ENCODE measurements at places on chromosomes 11 and 22.

DNA sequence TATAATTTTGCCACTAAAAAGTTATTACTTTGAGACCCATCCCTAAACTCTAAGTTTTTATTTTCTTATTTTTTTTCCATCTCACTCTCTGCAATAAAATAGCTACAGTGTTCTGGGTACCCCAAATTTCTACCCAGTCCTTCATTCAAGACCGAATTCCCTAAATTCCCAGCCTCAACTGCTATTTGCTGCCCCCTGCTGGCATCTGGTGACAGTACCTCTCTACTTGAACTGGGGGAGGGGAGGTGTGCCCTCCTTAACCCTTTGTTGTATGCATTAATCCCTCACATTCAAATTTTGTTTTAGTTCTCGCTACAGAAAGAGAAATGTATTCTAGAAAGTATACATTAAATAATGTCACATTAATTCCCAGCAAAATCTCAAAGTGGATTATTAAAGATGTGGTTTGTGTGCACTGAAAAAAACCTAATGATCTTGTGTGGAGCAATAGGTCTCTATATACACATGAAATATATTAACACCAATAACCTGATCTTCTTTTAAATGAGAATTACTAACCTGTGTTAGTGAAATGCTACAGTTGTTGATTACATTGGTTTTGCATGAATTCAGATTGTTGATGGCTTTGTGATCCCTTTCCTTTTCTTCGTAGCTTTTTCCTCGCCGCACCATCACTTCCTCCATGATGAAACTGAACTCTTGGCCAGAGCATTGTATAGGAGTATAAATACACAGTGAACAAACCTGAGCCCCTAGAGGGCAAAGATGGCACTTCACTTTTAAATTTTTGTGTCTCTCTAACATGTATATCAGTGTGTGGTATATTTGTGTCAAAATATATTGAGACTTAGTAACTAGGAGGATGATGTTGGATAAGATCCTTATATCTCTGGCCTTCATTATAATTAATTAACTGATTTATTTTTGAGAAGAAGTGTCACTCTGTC lies 590.0 kb downstream of the METTL15 start:
- DNase-seq, result no peak

DNA sequence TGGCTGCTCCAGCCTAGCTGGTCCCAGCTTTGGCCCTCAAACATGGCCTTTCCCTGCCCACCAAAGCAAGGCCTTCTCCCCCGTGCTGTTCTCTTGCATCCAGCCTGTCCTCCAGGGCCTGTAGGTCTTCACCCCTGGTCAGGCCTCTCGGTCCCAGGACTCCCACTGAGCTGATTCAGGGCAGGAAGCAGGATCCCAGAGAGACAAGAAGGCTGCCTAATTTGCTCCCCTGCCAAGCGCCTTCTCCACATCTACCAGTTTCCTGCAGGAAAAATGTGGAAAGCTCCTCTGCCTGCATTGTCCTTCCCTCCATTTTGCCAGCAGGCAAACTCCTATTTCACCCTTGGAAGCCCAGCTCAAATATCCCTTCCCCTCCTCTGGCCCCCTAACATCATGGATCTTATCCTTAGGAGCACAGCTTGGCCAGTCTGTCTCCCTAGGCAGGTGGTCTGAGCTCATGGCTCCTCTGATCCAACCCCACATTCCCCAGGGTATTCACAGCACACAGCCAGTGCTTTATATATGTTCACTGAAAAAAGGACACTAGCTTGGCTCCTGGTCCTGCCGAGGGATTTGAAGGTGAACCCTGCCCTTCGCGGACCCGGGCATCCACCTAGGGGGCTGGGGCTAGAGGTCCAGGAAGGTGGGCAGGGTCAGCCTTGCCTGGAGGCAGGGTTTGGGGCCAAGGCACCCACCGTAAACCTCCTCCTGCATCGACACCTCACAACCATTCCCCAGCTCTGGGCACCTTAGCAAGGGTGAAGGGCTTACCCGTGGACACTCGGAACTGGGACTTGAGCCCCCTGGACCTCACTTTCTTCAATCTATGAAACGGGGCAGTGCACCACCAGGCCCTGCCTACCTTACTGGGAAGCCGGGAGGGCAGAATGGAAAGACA lies 968 bp downstream of the RHBDD3 start:
- DNase-seq, result no peak

GRCh38 chr11:68569357-68569756 lies 108.8 kb downstream of the PPP6R3 start:
- no peak for DNase-seq

DNA sequence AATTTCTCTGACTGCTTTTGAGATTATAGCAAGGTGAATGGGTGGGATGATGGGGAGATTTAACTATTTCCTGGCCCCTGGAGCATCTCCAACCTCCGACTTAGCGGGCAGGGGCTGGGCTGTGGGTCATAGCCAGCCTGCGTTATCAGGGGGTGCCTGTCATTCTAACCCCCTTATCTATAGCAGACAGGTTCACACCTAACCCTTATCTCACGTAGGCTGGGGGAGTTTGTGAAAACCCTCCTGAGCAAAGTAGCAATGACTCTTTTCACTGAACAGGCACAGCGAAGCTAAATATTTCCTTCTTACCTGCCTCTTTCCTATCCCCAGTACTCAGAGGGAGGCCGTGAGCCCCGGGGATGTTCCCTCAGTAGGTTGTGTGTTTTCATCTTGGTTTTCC lies 511.4 kb upstream of the B3GAT1 start:
- no peak for DNase-seq

GRCh38 chr11:59188954-59189353 lies 17.0 kb downstream of the DTX4 start:
- no peak for DNase-seq

GRCh38 chr11:126465573-126466188 lies 110.2 kb downstream of the ST3GAL4 start:
- DNase-seq, result no peak

GRCh38 chr22:46728470-46728869 lies 9.6 kb downstream of the CERK start:
- DNase-seq, result no peak

GRCh38 chr11:33391893-33392251 lies 134.7 kb downstream of the HIPK3 start:
- DNase-seq, result no peak

DNA sequence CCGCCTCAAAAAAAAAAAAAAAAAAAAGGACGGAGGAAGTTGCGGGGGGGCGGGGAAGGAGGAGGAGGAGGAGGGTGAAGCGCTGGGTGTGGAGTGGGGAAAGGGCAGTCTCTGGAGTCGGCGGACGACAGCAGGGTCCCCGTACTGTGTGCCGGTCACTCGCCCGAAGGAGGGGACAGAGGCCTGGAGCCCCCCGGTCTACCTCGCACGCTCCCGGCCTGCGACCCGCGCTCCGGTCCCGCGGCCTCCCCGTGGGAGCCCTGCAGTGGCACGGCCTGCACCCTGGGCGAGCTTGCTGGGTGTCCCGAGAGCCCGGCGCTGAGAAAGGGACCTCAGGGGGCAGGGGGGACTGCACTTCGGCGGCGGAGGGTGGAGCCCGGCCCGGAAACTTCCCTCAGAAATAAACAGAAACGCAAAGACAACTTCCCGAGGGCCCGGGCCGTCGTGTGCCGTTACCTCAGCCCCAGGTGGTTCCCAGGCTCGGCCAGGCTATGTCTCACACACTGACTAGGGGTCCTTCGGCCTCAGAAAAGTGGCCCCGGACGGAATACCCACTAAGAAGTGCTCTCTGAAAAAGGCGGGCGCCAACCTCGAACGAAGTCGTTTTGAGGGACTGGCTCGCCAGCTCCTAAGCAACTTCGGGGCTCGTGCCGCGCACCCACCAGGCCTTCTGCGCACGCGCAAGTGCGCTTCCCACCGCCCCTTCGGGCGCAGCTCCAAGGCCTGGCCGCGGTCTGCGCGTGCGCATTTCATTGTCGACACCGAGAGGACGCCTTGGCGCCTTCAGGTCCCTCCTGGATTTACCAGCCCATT lies at the start of gene MAJIN:
Gene MAJIN, minus strand, starts transcription at position 688 of the 813 bp plus-strand sequence. CDS start 12,703 bp downstream, outside the sequence.
- DNase-seq, result peak; percentile 83

DNA sequence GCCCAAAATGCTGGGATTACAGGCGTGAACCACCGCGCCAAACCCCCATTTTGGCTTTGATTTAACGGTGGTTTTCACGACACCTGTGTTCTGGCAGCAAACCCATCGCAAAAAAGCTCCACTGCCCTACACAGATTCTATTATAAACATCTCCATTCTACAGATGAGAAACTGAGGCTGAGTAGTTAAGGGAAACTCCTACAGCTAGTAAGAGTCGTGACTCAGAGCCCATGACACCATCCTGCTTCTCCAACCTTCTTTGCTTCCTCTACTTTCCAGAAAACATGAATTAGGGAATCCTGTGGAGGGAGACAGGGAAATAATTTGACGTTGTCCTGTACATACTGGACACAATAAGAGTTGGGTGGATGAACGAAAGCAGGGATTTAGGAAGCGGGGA lies 429 bp upstream of the SNX15 start:
- no peak for DNase-seq

DNA sequence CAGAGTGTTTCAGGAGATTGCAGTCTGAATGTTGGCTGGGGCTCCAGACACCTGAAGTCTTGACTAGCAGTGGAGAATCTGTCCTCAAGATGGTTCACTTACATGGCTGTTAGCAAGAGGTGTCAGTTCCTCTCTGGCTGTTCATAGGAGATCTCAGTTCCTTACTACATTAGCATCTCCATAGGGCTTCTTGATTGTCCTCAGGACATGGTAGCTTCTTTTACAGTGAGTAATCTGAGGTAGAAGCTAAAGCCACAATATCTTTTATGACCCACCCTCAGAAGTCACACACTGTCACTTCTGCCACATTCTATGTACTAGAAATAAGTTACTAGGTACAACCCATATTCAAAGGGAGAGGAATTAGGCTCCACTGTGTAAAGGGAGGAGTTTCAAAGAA lies 10.5 kb upstream of the PATL1 start:
- no peak for DNase-seq

GRCh38 chr11:12950670-12951069 lies 58.4 kb upstream of the RASSF10 start:
- no peak for DNase-seq

GRCh38 chr11:22433094-22433455 lies 94.9 kb downstream of the SLC17A6 start:
- no peak for DNase-seq

- no peak for DNase-seq
Measured at GRCh38 chr22:39563571-39564428, 6.8 kb upstream of the CACNA1I start.

- DNase-seq, result no peak
Measured at GRCh38 chr11:46239801-46240061, 37.7 kb upstream of the CREB3L1 start.

GRCh38 chr11:130454491-130455252 lies 6.2 kb downstream of the ADAMTS15 start:
- DNase-seq, result no peak

GRCh38 chr11:124865902-124866851 lies 945 bp downstream of the ROBO3 start:
- DNase-seq, result no peak

DNA sequence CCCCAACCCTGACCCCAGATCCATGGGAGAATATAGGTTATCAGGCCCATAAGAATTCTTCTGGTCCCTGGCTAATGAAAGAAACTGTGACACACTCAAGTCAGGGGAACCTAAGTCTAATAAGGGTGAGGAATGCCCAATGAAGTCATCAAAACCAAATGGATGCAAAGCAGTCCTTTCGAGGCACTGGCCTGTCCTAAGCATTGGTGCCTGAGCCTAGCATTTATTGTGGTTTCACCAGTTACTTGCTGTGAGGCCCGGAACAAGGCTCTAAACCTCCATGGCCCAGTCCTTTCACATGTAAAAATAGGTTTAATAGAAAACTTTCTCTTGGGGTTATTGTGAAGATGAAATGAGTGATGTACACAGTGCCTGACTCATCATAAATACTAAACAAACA lies 712.6 kb downstream of the DLG2 start:
- DNase-seq, result no peak

- no peak for DNase-seq
Measured at GRCh38 chr11:110081462-110082376, 11.5 kb upstream of the ZC3H12C start.

DNA sequence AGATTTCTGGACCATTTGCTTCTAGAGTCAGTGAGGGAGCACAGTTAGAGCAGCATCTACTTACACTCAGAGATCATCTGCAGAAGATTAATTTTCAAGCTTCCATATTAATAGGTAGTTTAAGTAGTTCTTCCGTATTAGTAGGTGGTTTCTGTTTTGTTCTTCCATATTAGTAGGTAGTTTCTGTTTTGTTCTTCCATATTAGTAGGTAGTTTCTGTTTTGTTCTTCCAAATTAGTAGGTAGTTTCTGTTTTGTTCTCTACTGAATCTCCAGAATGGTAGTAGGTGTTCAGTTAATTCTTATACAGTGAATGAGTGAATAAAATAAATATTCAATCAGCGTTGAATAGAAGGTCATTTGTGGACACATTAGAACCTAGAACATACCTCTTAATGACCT lies 175.7 kb downstream of the TMEM135 start:
- no peak for DNase-seq

- DNase-seq, result no peak
Measured at GRCh38 chr11:45457649-45458048, 171.5 kb upstream of the SYT13 start.

Data from activated CD8-positive, alpha-beta memory T cell treated with anti-CD3 and anti-CD28 coated beads for 48 hours (primary cell).